Effector memory CD4-positive, alpha-beta T cell (primary cell): ENCODE measurements at places on chromosomes 4 and X.

- DNase-seq: no peak
These were observed 39.8 kb downstream of the BBS12 start for GRCh38 chr4:122772311-122772710.

DNA sequence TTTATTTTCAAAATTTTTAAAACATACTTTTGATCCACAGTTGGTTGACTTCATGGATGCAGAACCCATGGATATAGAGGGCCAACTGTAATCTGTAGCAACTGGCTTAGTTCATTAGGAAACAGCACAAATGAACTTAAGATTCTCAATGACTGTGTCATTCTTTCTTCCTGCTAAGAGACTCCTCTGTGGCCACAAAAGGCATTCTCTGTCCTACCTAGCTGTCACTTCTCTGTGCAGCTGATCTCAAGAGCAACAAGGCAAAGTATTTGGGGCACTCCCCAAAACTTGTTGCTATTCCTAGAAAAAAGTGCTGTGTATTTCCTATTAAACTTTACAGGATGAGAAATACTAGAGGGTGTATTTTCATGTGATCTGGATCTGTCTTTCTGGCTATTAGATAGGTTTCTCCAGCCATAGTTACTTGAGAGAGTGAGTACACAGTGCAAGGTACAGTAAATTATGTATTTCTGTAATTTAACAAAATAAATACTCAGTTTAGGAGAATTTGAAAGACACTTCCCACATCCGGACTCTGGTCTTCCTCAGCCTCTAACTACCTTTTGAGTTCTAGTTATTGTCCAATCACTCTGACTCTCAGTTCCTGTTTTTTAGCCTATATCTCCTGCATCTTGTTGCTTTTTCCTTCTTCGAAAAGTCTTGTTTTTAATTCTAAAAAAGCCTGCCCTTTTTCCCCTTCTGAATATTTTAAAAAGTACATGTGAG lies 21.8 kb downstream of the TLR2 start:
- no peak for DNase-seq

DNA sequence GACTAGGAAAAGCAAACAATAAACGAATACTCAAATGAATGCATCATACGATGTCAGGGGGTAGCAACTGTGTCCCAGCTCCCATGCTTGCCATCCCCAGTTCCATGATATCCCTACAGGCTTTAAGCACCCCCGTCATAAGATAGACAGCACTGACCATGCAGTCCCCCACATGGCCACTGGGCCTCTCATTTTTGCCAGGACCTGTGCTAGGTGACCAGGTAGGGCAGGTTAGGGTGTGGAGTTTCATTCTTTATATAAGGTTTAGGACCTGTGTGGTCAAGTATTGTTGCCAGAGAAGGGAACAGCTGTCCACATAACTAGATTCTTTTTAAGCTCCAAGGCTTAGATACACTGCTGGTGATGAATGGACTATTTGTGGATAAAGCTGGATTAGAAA lies 9.7 kb downstream of the PPEF2 start:
- no peak for DNase-seq

GRCh38 chr4:23322732-23323131 lies 567.1 kb downstream of the PPARGC1A start:
- DNase-seq: no peak

DNA sequence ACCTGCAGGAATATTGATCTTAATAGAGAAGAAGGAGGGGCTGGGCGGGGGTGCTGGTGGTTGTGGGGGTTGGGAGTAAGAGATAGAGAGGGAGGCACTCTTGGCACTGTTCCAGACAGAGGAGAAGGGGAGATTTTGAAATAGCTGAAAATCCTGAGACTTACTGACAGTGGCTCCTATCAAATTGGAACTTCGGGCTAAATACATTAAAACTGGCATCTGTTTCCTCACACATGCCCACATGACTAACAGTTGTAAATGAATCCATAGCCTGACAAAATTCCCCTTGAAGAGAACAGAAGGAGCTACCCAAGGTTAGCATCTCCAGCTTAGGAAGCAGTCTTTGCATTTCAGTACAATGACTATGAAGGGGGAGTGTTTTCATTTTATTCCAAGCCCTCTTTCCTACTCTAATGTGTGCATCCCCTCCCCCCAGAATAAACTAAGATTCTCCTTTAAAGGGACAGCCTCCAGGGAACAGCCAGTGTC lies 1.4 kb downstream of the DCX start:
- DNase-seq: no peak

- DNase-seq: no peak
These were observed 148.6 kb downstream of the SLC4A4 start for GRCh38 chr4:71487344-71487920.

DNA sequence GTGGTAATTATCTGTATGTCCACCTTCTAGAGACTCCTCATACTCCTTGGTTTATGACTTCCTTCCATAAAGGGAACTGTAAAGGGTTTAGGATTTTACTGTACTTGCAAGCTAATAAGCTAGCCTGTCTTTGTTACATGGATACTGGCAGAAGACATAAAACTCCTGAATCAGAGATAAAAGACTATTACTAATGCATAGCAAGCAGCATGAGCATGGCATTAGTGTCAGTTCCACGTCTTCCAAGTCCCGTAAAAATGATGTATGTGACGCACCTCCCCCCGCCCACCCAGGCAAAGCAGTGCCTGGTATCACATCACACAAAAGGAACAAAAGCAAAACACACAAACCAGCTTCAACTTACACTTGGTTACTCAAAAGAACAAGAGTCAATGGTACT lies 71.0 kb downstream of the SLC10A6 start:
- DNase-seq: no peak
